Kasumi-1 (cell line): ENCODE measurements at places on chromosomes 1 and 21.

GRCh38 chr1:228299901-228300300 is 92.1 kb downstream of the OBSCN start:
- no peak for DNase-seq

DNA sequence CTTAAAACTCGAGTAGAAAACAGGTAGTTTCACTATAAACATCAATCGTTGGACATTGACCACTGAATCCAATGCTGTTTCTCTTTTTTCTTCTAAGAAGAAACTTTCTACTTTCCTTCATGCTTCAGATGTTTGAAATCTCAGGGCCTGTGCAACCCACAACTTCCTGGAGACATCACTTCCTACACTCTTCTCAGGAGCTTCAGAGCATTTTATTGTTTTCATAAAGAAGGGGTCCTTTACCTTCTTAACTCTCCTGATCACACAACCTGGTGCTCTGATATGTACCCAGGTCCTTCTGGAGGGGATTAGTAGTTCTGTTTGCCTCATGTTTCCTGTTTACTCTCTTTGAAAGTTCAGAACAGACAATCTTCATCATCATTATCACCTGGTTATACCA is 113.0 kb upstream of the VAV3 start:
- DNase-seq = peak; percentile 19

GRCh38 chr21:25186273-25186672 is 421.0 kb downstream of the MRPL39 start:
- no peak for DNase-seq

DNA sequence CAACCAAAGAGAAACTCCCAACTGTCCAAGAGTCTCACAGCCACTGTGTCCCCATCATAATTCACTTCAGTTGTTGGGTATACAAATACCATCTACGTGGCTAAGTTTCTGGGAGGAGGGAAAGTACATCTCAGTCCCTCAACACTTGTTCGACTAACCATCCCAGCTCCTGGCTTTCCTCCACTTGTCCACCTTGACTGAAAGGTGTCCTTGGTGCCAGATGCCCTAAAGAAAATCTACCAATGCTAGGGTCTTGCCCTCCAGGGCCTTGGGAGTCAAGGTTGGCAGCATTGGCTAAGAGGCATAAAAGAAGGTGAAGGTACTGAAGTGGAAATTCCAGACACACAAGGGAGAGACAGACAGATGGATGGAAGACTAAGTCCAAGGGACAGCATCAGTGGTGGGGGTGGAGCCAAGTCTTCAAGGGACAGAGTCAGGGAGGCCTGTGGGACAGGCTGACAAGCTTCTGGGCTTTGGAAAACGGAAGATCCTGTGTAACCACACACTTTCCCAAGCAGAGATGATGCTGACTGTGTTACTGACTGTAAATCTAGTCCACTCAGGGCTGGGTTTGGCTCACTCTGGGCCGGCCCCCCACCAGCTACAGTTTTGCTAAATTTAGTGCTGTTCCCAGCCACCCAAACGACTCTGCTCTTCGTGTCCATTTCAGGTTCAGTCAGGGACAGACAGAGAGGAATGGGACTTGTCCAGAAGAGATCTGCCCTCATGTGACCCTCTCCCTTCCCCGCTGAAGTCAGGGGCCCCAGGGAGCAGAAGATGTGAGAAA is 60.1 kb downstream of the CD34 start:
- no peak for DNase-seq

DNA sequence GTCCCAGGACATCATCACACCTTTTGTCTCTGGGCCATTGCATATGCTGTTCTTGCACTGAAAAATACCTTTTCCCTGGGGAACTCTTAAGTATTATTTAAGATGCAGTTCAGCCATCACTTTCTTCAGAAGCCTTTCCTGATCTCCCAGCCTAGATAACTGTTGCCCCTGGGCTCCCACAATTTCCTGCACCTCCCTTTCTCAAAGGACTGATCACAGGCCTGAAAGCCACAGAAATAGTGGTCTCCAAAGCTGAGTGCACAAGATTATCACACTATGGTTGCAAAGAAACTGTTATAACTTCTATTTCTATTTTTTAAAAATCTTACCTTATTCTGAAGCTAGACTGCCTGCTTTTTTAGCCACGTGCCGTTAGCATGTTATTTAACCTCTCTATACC is 2.8 kb upstream of the ZSCAN20 start:
- DNase-seq = no peak

- no peak for DNase-seq
These were observed 1342.2 kb downstream of the PLA2G4A start for GRCh38 chr1:188170935-188171334.

- DNase-seq = no peak
These were observed 118.6 kb upstream of the COP1 start for GRCh38 chr1:176325664-176326063.

- no peak for DNase-seq
These were observed 32.8 kb upstream of the S1PR1 start for GRCh38 chr1:101203820-101204540.

DNA sequence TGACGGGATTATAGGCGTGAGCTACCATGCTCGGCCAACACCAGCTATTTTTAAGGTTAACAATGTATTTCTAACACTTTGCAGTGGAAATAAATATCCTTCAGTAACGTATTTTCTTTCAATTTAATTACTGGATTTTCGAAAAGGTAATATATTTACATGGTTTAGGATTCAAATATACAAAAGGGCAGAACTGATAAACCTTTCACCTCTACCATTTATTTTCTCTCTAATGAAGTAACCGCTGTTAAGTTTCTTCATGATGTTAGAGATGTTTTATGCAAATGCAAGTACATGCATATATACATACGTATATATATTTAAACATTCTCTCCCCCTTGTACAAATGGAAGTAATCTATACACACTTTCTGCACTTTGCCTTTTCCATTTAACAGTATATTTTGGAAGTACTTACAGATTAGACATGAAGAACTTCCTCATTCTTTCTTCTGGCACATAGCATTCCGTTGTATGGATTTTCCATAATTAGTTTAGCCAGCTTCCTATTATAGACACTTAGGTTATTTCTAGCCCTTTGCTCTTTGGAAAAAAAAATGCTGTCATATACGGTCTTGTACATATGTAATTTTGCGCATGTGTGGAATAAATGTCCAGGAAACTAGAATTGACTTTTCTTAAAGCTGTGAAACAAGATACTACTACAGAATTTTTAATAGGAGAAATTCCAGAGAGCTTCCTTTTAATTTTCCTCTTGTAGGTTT is 14.9 kb upstream of the HJV start:
- DNase-seq = peak; percentile 72

- no peak for DNase-seq
These were observed 58.7 kb downstream of the ALG14 start for GRCh38 chr1:95013950-95014574.

- no peak for DNase-seq
These were observed at the start of gene NES for GRCh38 chr1:156676820-156677615. TSS of gene NES (minus strand) at chr1:156677407. CDS start at chr1:156677264, 143 bp downstream.

DNA sequence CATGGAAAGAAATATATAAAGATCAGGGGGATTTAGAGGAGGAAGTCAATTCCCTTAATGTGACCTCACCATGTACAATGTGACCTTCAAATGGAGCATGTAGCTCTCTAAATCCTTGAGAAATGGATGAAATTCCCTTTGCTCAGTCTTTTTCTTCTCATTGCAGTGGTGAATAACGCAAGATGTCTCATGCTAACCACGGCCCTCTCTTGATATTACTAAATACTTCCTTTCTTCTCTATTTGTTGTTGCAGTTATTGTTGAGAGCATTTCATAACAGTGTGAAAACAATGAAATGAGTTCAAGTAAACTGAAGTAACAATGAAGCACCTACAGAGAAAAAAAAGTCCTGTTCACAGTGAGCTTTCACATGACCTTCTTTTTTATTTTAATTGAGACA is 55.6 kb downstream of the ZNF281 start:
- peak; percentile 25 for DNase-seq

- no peak for DNase-seq
These were observed 11.3 kb downstream of the FMO2 start for GRCh38 chr1:171196351-171196750.

- DNase-seq = no peak
These were observed 3.6 kb upstream of the CDC73 start for GRCh38 chr1:193118194-193118593.

DNA sequence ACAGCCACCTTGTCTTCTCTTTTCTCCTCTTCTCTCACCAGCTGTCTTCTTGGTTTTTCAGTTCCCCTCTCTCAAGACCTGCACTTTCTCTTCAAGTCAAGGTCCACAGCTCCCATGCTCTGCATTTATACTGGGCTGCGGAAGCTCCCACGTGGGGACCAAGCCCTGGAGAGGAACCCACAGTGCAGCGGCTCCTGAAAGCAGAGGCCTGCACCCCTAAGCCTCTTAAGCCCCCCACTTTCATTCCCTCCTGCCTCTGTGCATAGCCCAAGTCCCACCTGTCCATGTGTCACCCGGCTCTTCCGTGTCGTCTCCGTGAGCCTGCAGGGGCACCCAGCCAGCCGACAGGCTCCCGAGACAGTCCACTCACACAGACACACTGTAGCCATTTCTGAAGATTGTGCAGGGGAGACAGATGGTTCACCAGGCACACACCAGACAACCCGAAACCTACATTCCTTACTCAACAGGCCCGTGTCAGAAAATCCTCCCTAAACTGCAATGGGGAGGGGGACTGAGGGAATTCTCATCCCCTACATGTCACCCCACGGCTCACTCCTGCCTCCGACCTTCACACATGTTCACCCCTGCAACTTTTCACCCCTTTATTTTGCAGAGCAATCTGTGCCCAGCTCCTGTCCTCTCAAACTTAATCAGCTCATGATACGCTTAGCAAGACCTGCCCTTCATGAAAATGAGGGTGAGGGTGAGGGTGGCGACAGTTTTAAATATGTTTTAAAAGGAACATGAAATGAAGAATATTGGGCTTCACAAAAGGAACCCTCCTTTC is 6.3 kb downstream of the MX2 start:
- no peak for DNase-seq

DNA sequence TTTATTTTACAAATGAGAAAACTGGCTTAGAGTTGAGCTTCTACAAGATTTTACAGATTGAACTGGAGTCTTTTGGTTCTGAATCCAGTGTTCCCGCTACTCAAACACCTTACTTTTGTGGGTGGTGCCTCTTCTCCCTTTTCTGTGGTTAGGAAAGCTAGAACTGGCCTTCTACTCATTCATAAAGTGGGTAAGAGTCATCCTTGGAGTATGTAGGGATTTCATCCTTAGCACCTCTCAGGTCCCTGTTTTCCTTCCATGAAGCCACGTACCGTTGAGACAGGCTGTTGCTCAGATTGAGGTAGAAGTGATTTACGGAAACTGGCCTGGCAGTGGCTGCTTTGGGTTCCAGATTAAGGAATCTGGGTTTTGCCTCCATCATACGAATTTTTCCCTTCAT is 35.8 kb downstream of the WNT4 start:
- no peak for DNase-seq

GRCh38 chr1:48701445-48701844 is 75.2 kb downstream of the BEND5 start:
- DNase-seq = no peak

- DNase-seq = no peak
These were observed 10.8 kb upstream of the THEM4 start for GRCh38 chr1:151920149-151920548.

- no peak for DNase-seq
These were observed 20.4 kb upstream of the FMOD start for GRCh38 chr1:203371288-203371687.
